ENCODE measurements at places on chromosomes 4 and X.
A peak's percentile ranks its signal among the peaks of the same experiment; 100 is the strongest.

DNA sequence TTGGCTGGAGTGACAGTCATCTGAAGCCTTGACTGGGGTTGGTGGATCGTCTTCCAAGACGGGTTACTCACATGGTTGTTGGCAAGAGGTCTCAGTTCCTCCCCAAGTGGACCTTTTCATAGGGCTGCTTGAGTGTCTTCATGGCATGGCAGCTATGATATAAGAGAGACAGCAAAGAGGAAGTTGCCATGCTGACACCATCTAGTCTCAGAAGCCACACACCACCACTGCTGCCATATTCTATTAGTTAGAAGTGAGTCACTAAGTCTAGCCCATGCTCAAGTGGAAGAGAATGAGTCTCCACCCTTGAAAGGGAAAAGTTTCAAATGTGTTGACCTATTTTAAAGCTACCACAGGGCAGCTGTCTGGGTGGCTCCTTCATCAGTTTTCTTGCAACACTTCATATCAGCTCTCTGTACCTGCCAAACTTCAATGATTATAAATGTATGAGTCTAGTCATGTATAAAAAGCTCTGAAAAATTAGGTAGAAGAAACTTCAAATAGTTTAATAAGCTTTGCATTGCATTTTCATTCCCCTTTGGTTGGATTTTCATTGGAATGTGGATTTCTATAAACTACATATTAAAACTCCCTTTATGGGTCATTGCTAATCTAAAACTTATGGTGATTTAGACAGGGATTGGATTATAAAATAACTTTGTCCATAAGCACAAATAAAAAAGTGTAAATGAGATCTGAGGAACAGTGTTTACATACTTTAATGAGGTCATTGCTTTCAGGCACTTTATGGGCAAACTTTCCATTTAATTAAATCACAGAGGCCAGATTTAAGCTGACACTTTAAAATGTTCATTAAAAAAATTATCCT lies 68.0 kb upstream of the ATXN3L start:
- no peak for DNase-seq

DNA sequence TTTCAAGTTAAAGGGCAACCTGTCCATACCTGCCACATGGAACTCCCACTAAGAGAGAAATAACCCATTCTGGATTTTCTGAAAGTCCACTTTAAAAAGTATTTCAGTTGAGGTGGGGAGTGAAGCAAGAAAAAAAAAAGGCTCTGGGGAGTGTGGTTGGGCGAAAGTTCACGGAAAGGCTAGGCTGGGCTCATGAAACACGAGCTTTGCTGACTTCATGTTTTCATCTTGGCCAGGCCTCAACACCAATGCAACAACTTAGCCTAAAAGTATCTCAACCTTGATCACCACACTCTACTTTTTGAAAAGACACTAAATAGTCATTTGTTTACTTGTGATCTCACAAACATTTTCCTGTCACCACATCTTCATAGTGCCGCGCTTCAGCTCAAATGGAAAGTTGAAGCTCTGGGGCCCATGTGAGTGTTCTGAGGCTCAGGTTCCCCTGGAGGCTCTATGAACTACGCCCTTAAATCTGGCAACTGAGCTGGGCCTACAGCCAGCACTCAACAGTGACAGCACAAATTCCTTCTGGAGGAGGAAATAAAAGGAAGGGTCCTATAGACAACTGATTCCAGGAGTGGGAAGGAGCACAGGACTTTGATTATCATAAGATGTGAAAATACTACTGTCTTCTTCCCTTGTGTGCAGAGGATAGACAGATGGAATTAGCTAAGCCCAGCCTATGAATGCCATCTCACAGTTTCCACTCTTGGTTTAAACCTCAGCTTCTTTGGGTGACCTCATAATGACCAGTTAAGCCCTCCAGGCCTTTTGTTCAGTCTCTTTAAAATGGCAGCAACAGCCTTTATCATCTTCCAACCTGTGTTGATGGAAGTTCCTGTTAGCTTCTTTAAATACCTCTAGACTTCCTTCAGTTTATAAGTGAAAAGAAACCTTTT lies 5.1 kb downstream of the CD40LG start:
- no peak for DNase-seq

DNA sequence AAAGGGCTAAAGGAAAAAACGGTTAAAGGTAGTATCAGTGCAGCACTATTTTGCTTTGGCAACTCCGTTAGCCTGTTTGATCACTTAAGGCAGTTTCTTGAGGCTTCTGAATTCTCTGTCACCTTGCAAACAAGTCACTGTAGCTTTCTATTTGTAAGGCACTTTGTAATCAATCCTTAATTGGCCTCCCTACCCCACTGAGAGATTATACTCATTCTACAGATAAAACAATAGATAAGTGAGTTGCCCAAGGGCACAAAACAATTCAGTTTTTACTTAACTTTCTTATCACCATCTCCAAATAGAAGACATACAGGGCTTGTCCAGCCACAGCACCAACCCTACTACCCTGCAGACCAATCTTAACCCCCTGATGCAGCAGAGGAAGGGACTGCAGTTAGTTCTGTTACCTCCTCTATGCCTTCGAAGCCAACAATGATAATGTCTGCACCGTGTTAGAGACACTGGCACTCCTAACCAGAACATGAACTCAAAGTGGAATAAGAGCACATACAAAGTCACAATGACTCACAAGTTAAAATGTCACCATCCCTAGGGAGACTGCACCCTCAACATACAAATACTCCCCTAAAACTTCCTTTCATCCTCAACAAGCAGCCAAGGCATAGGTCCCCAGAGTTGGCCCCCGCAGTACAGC lies 1.7 kb downstream of the TMEM185A start:
- no peak for DNase-seq

DNA sequence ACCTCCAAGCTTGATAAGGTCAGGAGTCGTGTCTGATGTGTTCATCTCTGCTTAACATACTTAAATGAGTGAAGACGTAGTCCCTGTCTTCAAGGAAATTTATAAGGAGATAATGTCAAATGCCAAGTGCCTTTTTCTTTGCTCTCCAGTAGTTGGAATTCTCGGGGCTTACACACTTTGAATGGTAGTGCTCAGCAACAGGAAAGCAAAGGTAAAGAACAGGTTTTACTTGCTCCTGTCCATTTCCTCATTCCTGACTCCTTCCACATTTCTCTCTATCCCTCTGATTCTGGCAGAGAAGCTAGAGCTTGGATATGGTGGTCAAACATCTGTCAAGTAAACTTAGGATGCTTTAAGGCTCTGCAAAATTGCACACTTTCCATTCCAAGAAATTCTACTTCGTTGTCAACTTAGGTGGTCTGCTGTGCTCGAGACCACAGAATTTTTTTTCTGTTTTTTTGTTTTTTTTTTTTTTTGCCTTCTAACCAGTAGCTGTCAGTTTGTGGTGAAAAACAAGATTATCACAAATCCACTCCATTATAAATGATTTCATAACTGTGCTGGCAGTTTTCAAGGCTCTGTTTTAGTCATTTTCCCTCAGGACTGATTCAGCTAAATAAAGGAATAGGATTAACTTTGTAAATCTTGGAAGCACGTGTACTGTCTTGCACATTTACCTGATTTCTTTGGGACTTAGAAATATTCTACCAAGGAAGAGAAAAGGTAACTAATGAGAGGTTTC lies 180.8 kb upstream of the ANXA3 start:
- no peak for DNase-seq

GRCh38 chr4:182010876-182011275 lies 232.3 kb upstream of the TENM3 start:
- DNase-seq = no peak

GRCh38 chr4:46804781-46805413 lies 104.1 kb downstream of the COX7B2 start:
- no peak for DNase-seq

GRCh38 chr4:99961711-99962110 lies 11.6 kb upstream of the H2AZ1 start:
- DNase-seq = no peak

- no peak for DNase-seq
These were observed 9.6 kb upstream of the INTU start for GRCh38 chr4:127622921-127623796.

GRCh38 chr4:86496094-86497080 lies 97.7 kb upstream of the PTPN13 start:
- DNase-seq = peak; percentile 11

- DNase-seq = no peak
These were observed 1390.0 kb downstream of the STIM2 start for GRCh38 chr4:28250646-28251045.

GRCh38 chrX:151082077-151082948 lies 94.1 kb upstream of the GPR50 start:
- DNase-seq = peak; percentile 20

- no peak for DNase-seq
These were observed 98.9 kb downstream of the MFAP3L start for GRCh38 chr4:169927280-169927679.

- DNase-seq = no peak
These were observed 644.1 kb upstream of the TENM3 start for GRCh38 chr4:181599134-181599533.

- no peak for DNase-seq
These were observed 53.0 kb upstream of the DAPP1 start for GRCh38 chr4:99763635-99764101.

GRCh38 chrX:16807976-16808542 lies 21.8 kb downstream of the TXLNG start:
- DNase-seq = no peak

DNA sequence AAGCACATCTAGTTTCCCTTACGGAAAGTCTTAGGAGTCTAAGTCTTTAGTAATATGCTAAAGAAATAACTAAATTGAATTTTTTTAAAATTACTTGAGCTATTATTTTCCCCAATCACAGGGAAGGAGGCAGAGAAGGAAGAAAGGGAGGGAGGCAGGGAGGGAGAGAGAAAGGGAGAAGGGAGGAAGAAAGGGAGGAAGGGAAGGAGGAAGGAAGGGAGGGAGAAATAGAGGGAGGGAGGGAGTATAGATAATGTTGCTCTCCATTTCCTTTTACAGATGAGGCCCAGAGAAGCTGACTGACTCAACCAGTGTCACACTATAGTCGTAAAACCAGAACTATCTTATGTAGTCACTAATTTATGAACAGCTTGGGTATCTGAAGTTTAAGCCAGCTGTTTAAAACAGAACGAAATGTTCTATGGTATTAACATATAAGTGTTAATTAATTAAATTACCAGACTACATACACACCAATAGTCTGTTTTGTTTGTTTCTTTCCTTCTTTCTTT lies 14.6 kb downstream of the SH3RF1 start:
- DNase-seq = no peak

DNA sequence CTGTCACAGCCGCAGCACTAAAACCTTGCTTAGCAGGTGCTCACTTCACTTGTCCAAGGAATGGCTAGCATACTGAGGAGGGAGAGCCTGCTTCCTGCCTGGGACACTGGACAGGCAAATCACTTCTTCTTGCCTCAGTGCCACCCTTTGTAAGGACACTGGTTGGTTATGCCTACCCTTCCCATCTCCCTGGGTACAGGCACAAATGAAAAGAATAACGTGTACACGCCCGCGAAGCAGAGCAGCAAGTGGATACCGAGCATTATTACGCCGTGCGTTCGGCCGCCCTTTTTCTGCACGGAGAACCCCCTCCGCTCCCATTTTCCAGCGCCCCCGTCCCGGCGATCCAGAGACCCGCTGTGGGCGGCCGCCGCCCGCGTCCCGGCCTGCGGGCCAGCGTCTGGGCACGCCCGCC lies 338 bp upstream of the KLHL2 start:
- no peak for DNase-seq

Data from CD4-positive, alpha-beta T cell treated with Interleukin-6 at 100 ng/mL for 8 hours (primary cell).